ENCODE measurements at places on chromosomes 11 and 22.

- no peak for DNase-seq
Measured at GRCh38 chr22:45204819-45205218, 35.9 kb downstream of the KIAA0930 start.

GRCh38 chr11:78451371-78452150 is 33.9 kb upstream of the GAB2 start:
- DNase-seq: no peak

DNA sequence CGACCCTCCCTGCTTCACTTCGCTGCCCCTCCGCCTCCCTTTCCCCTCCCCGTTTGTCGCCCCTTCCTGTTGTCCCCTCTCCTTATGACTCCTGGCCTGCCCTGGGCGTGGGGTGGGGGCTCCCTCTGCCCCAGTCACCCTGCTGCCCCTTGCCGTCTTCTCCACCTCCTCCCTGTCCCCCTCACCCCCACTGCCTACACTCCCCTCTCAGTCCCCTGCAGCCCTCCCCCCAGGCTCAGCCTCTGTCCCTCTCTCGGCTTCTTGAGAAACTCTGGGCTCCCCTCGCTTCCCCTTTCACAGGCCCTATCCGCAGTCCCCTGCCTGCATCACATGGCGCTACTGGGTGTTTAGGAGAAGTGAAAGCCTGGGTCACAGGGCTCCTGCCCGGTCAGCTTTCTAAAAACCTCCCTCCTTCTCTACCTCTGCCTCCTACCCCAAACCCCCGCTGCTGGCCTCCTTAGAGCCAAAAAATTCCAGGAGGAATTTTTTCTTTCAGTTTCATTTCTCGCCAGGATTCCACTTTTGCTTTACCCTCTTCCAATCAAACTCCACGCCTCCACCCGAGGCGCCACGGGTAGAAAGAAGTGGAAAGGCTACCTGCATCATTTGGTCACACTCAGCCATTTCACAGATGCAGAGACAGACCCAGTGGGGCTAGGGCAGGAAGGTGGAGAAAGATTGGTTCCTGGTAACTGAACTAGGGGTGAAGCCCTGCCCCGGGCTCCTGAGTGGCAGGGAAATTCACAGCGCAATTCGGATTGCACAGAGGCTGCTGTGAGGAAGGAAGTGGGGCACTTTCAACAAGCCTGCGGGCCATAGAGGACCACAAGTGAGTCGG is at the start of gene SLC15A3:
SLC15A3 (minus strand) TSS at position 273 of the 838 bp plus-strand sequence. CDS start 625 bp downstream, outside the sequence.
- no peak for DNase-seq

DNA sequence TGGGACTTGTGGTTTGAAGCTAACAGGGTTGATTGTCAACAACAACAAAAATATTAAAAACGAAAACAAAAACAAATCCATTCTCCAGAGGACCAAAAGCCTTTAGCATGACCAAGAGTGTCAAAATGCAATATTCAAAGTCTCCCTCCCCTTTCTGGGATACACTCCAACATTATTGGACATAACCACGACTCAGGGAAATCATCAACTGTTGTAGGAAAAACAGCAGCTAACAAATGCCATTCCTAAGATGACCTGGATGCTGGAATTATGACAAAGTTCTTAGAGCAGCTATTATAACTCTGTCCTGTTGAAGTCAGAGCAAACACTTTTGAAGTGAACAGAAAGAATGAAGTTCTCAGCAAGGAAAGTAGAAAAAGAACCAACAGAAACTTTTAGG is 143.0 kb downstream of the TMEM135 start:
- DNase-seq: no peak

- no peak for DNase-seq
Measured at GRCh38 chr22:49763138-49763537, 64.5 kb downstream of the BRD1 start.

GRCh38 chr22:42752230-42752746 is 31.6 kb upstream of the A4GALT start:
- no peak for DNase-seq

DNA sequence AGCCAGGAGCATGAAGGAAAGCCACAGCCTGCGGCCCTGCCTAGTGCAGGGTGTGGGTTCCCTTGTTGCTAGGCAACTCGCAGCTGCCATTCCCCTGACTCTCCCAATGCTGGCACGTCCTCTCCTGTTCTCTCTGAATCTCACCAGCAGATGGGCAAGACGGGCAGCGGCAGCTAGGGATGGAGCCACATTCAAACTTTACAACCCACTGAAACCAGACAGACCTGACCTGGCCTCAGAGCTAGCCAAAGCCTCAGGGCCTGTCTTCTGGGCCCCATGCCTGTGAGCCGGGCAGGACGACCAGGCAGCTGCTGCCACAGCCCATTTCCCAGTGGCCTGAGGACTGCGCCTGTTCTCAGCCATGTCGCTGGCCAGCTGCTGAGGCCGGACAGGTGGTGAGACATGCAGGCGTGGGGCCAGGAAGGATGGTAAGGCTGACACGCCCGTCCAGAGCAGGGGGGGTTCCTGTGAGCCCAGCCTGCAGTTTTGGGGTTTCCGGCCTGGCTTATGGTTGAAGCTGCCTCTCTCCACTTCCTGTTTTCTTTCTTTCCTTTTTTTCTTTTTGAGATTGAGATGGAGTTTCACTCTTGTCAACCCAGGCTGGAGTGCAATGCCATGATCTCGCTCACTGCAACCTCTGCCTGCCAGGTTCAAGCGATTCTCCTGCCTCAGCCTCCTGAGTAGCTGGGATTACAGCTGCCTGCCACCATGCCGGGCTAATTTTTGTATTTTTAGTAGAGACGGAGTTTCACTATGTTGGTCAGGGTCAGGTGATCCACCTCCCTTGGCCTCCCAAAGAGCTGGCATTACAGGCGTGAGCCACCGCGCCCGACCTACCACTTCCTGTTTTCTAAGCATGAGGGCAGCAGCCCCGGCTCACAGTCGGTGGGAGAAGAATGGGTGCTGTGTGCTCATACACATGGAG is 4.1 kb downstream of the SUN2 start:
- no peak for DNase-seq

DNA sequence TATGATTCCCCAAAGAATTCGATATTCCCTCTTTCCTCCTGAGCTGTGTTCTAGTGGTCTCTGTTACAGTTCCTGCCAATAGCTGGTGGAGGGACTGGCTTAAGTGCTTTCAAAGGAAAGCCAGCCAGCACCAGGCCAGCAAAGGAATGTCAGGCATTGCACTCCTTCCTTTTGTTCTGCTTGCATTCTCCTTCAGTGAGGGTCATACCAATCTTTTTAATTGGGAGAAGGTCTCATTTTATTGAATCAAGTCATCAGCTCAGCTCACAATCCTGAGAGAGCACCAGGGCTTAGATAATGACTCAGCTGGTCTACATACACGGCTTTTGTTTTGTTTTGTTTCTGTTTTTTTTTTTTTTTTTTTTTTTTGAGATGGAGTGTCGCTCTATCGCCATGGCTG is 222.9 kb downstream of the NAV2 start:
- DNase-seq: no peak

- no peak for DNase-seq
Measured at GRCh38 chr22:42419243-42419881, 12.8 kb downstream of the NFAM1 start.

- no peak for DNase-seq
Measured at GRCh38 chr11:16596231-16596630, 142.2 kb upstream of the C11orf58 start.

DNA sequence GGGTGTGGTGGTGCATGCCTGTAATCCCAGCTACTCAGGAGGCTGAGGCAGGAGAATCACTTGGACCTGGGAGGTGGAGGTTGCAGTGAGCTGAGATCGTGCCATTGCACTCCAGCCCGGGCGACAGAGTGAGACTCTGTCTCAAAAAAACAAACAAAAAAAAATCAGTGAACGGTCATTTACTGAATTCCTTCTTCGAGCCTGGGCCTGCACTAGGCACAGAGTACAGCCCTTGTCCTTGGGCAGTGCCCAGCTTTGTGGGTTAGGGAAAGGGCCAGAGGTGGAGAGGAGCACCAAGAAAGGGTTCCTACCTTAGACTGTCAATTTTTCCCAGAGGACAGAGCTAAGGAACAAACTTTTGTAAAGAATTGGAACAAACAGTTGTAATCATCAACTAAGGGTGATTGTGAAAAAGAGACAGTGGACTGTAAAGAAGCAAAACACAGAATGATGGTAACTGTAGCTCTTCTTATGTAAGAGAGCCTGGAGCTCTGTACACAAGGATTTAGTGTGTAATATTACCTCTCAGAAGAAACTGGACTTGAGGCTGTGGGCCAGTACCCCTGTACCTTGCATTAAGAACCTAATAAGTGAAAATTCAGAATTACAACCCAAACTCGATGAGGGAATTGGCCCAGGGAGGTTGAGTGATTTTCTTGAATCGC is 10.8 kb downstream of the GVQW3 start:
- DNase-seq: no peak

GRCh38 chr22:29311464-29312217 is 3.9 kb downstream of the RASL10A start:
- DNase-seq: no peak

DNA sequence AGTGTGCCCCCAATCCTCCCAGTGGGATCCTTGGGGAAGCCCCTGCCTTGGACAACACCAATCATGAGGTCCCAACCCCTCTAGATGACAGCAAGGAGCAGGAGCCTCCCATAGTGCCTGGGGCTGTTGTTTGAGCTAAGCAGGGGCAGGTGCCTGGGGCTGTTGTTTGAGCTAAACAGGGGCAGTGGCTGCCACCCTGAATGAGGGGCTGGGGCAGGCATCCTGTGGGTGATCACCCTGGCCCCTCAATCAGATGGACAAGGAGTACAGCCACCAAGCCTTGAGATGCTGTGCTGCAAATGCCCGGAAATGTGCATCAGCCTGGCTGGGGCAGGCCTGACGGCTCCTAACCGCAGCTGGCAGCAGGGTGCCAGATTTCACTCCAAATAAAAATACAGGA is 66.7 kb downstream of the MYEOV start:
- no peak for DNase-seq

GRCh38 chr11:19199771-19200170 is 2.0 kb downstream of the CSRP3 start:
- DNase-seq: no peak

DNA sequence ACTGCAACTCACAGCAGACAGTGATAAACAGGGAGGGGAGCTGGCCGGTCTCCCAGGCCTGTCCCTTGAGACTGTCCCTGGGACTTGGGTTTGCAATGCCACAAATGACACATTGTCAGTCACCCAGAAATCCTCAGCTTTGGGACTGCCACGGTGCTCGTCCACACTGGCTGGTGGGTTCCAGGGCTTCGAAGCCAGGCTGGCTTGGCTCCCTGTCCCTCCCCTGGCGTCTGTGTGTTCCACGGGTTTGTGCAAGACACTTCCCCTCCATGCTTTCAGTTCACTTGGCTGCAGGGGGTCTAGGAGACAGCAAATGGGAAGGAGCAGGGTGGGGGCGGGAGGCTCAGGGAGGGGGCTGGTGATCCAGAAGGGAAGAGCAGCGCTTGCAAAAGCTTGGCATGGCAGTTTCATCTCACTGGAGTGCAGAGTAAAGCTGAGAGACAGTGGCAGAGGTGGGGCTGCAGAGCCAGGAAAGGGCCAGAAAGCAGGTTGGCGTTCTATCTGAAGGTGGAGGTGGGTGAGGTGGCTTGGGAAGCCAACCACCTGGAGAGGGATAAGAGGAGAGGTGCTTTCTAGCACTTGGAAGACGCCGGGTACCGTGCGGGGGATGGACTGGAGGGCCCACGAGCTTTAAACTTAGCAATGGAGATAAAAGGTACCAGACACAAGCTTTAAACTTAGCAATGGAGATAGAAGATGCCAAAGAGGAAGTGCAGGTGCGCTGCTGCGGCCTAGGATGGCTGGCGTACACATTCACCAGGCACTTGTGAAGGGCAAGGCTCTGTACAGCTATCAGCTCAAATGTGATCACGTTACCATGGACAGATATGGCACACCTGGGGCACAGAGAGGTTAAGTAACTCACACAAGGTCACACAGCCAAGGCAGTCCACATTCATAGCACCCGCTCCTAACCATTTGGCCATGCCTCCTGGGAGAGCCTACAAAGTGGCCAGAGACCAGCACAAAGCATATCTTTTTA is 86.4 kb upstream of the SHISAL1 start:
- DNase-seq: no peak

- no peak for DNase-seq
Measured at GRCh38 chr11:26901162-26901561, 92.8 kb upstream of the FIBIN start.

- no peak for DNase-seq
Measured at GRCh38 chr22:40026641-40027040, 31.9 kb downstream of the FAM83F start.

- DNase-seq: no peak
Measured at GRCh38 chr11:14617241-14618027, 26.2 kb upstream of the PDE3B start.

- DNase-seq: no peak
Measured at GRCh38 chr11:2913776-2914175, 15.4 kb downstream of the PHLDA2 start.

- no peak for DNase-seq
Measured at GRCh38 chr11:77144857-77145428, 16.9 kb downstream of the MYO7A start.

DNA sequence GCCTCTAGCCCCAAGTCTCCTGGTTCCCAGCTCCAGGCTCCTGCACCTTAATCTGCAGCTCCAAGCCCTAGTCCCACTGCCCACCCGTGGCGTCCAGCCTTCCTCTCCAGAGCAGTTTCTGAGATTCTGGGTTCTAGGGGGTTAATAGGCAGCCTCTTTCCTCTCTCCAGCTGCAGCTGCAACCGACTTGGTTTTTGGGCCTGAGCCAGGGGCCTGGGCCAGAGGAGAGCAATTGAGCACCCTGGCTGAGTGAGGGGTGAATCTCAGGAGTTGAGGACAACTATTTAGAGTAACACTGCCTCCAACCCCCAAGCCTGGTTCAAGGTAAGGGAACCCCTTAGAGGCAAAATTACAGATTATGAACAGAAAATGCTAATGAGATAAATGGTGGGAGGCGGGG is 9.0 kb upstream of the CHRM1 start:
- DNase-seq: no peak

DNA sequence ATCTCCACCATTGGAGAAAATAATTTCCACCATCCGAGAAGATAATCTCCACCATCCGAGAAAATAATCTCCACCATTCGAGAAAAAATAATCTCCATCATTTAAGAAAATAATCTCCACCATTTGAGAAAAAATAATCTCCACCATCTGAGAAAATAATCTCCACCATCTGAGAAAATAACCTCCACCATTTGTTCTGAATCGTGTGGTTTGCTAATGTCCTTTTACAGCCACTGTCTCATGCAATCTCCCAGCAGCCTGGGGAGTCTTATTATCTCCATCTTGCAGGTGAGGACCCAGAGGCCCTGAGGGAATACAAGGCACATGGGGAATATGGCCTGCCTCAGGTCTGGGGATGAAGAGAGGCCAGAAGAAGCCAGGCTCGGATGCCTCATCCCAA is 54.1 kb upstream of the TCF20 start:
- DNase-seq: no peak

- DNase-seq: no peak
Measured at GRCh38 chr22:46068593-46069491, 81.5 kb upstream of the PPARA start.

- DNase-seq: no peak
Measured at GRCh38 chr22:42303396-42304323, 33.2 kb upstream of the TCF20 start.

All from Panc1 (cell line).